Stimulated activated CD4-positive, alpha-beta T cell treated with anti-CD3 and anti-CD28 coated beads, Interleukin-12 subunit alpha, Interleukin-12 subunit beta, amount 100 ng/mL, for 4 hours (primary cell): ENCODE measurements at places on chromosomes 12 and 14.

- DNase-seq = no peak
Observed at GRCh38 chr12:70948236-70948975, 27.9 kb upstream of the PTPRR start.

DNA sequence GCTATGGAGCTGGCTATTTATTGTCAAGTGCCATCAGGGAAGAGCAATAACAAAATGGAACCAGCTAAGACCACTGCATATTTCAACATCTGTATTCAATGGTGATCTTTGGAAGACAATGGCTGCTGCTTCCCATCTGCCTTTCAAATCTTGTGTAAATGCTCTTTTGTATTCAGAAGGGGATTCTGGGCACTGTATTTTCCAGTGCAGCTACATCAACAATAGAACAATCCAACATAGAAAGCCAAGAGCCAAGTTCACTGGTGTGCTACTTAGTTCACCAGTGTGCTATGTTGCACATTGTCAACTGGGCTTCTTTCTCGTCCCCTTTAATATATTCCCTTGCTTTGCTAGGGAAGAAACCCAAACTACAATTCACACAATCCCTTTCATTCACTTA lies 128.8 kb upstream of the OR4E1 start:
- DNase-seq = no peak

GRCh38 chr14:61866932-61867920 lies 105.0 kb downstream of the SNAPC1 start:
- no peak for DNase-seq

- no peak for DNase-seq
Observed at GRCh38 chr12:89781156-89781555, 72.5 kb upstream of the ATP2B1 start.

- no peak for DNase-seq
Observed at GRCh38 chr14:52263190-52263589, 4.3 kb upstream of the PTGDR start.
